ENCODE measurements at places on chromosomes 6 and 20.

GRCh38 chr6:57303931-57304681 lies 13.3 kb upstream of the PRIM2 start:
- DNase-seq = no peak

DNA sequence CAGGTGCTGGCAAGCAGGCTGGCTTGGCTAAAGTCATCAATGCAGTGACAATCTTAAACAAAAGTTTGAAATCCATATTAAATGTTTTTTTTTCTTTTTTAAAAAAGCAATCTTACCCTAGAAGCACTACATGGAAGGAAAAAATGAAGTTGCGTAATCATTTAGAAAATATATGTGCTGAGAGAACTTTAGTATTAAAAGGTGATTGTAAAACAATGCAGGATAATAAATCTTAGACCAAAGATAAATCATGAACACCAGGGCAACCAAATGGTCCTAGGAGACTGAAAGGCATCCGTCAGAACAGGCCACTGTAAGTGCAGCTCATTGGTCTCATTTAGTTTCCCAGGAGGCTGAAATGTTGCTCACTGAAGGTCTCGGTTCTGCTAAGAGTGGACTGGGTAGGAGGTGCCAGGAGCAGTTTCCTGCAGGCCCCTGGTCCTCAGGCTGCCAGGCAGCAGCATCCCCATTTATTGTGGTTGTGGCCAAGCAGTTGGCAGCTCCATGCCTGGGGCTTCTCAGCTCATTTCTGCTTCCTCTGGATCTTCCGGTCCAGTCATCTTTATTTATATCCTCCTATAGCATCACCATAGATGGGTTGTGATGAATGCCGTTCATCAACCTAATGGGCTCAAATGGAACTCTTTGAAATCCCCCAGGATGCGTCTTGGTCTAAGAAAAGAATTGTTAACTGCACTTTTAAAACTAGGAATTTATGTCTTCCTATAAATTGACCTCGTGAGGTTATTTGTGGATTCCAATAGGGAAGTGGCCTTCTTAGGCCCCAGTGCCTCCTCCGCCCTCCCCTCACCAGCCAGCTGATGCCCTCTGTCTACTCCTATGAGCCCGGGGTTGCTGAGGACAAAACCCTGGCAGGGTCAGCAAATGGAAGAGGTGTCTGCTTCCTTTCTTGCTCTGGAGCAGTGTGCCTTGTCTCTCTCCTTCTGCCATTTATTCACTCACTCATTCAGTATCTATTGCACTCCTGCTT lies 269.0 kb downstream of the UST start:
- DNase-seq = no peak

DNA sequence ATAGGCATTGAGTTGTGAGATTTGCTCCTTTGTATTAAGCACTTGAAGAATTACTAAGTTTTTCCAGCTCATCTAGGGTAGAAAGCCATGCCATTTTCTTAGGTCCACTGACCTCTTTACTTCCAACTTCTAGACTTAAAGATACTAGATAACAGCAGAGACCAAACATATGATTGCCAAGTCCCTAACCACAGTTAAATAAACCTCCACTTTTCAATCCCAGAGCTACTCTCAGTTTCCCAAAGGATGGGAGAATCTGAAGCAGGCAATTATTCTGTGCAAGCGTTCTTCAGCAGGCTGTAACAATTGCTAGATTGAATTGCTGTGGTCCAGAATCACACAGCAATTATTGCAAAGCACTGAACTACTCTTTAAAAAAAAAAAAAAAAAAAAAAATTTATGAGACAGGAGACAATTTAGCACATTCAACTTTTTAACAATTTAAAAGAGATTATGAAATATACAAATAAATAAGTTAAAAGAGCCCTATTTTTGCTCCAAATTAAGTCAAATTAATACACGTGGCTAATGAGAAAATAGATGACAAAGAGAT lies 104.0 kb upstream of the PRSS16 start:
- no peak for DNase-seq

GRCh38 chr6:105107207-105107606 lies 72.6 kb downstream of the POPDC3 start:
- no peak for DNase-seq
